MCF 10A (cell line): ENCODE measurements at places on chromosomes 2 and 18. TPM values are rescaled to one million over a fixed set of nuclear protein-coding genes. Genes with fewer than 3 reads are reported as not detected.

DNA sequence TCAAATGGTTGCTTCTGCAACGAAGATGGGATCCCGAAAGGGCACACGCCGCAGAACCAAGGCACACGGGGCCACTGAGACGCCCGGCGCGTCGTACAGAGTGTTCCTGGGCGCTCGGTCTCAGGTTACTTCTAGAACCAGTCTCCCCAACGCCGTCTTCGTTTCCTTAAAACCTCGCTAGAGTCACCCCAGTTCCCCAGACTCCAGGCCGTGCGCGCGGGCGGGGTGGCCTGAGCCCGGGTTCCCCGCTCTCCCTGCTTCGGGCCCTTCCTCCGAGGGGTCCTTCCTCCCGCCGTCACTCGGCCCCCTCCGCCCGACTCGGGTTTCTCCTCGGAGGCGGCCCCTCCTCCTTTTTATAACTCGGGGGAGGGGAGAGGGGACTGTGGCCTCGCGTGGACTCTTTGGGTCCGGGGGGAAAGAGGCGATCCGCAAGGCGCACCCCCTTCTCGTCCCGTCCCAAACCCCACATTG is 774 bp upstream of the FZD7 start:
- peak; percentile 53 for DNase-seq

DNA sequence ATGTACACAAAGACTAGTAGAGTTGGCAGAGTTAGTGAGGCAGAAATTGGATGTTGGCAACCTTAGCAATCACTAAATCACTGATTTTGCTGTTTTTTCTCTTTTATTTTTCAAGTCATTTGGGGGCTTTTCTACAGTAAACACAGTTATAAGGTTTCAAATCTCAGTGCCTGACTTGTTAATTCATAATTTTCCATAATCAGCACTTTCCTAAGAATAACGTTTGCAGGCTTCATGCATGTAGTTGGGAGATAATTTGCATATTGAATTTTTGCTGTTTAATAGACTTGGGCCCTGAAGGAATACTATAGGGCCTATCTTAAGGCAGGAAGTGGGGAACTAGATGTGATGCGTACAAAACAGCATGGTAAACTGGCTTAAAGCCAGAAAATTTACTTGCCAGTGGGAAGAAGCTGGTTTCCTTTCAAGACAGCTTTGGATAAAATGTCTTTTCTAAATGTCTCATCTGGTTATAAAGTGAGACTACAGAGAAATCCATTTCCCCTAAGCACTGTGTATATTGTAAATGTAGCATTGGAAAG is 127.2 kb upstream of the SMIM21 start:
- no peak for DNase-seq

MEP1B gene
- total RNA-seq = not detected in 2 replicates

DNA sequence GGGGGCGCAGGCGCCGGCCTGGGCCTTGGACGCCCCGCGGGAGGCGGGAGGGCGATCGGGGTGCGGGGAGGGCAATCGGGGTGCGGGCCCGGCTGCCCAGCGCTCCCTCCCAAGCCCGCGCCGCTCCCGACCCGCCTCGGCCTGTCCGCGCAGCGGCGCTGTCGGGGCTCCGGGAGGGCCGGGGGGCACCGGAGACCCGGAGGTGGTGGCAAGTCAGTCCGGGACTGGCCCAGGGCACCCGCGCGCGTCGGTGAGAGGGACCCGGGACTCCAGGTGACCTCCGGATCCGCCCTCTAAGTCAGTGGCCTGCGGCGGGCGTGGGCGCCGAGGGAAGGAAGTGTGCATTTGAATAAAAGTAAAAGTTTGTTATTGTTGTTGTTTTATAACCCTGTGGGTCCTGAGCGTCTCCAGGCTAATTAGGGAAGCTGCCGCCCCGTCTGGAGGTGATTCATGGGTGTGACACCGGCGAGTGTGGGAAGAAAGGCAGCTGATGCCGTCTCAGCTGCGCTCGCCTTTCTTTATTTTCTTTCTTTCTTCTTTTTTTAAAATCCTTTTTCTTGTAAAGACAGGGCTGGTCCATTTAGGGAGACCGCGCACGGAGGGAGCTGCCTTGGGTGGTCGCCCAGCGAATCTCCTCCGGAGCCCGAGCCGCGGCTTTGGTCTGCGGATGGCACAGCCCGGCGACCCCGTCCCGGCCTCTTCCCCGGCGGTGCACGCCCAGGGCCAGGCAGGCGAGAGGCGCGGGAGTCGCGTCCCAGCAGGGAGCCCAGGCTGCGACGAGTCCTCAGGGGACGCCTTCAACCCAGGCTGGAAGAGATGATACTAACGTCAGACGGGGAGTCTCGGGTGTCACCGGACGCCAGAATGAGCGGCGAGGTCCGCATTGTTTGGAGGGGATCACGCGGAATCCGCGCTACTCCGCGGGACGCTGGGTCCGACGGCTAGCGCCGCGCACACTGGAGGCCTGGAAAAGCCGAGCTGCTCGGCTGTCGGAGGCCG is 627 bp upstream of the CRACDL start:
- DNase-seq = peak; percentile 39

- DNase-seq = peak; percentile 24
Observed at GRCh38 chr2:50556934-50557575, 474.9 kb downstream of the NRXN1 start.

PSMA8 gene
- total RNA-seq = not detected in 2 replicates

SPAG16 gene
- 11.5 and 14.3 TPM in 2 replicates for total RNA-seq

DNA sequence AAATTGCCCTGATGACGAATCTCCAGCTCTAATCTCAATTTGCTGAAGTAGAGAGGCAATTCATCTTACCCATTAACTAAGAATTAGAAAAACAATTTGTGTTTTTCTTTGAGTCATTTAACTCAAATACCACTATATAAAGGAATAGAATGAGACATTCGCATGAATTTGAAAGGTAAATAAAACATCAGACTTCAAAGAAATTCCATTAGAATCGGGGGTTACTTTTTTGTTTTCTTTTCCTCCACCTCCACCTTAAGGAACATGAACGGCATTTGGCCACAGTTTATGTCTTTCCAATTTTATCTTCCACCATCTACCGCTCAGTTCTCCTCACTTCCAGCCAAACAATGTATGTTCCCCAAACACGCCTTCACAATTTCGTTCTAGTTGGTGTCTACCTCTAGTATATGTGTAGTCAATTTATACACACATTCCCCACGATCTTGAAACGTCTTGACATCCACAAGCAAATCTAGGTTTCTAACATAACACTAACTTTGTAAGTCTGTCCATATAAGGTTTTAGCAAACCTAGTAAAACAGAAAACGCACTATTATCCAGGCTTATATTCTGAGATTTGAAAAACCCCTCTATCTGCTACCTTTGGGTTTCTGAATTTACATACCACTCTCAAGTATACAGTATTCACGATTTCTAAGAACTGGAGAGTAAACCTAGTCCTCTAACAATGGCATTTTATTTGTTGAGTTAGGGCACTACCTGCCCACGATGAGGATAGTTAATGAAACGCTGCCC is 1.2 kb upstream of the SMCHD1 start:
- DNase-seq = no peak

RABL2A gene
- total RNA-seq = 17.6 and 24.0 TPM in 2 replicates

UGT1A8 gene
- not detected in 2 replicates for total RNA-seq

DNA sequence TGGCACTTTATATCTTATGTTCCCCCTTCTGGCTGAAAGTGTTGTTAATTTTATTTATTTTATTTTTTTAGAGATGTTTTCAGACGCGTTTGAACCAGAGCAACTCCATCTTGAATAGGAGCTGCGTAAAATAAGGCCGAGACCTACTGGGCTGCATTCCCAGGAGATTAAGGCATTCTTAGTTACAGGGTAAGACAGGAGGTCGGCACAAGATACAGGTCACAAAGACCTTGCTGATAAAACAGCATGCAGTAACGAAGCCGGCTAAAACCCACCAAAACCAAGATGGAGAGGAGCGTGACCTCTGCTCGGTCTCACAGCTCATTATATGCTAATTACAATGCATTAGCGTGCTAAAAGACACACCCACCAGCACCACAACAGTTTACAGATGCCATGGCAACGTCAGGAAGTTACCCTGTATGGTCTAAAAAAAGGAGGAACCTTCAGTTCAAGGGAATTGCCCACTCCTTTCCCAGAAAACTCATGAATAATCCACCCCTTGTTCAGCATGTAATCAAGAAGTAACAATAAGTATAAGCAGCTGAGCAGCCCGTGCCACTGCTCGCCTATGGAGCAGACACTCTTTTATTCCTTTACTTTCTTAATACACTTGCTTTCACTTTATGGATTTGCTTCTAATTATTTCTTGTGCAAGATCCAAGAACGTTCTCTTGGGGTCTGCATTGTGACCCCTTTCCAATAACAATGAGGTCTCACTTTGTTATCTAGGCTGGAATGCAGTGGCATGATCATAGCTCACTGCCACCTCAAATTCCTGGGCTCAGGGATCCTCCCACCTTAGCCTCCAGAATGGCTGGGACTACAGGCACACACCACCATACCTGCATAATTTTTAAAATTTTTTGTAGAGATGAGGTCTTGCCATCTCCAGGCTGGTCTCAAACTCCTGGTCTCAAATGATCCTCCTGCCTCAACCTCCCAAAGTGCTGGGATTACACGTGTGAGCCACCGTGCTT is 55.9 kb downstream of the CACNB4 start:
- no peak for DNase-seq

GRCh38 chr2:237280939-237281338 is 133.0 kb downstream of the COL6A3 start:
- DNase-seq = no peak

GRCh38 chr18:55912919-55913318 is 324.9 kb upstream of the TCF4 start:
- no peak for DNase-seq

BIN1 gene
- total RNA-seq = 22.4 and 29.6 TPM in 2 replicates

GRCh38 chr2:43448011-43448821 is 147.6 kb downstream of the THADA start:
- DNase-seq = no peak

GRCh38 chr18:58183226-58183625 is 139.2 kb downstream of the NEDD4L start:
- no peak for DNase-seq

- DNase-seq = peak; percentile 77
Observed at GRCh38 chr18:3458952-3459853, 9.2 kb downstream of the TGIF1 start.

DNA sequence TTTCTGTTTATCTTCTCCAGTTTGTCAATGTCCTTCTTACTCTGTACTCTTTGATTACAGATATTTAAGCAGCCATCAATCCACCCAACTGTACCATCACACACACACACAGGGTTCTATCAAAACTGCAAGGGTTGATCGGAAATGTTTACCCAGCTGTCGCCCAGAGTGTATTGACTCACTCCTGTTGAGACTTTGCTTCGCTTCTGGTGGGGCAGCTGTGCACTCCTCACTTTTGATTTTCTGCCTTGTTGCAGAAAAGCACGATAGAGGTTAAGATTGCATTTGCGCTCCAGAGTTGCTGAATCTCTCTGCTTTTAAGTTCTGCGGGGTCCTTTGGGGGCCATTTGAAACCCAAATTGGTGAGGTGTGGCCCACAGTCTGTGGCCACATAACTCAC is 216.2 kb downstream of the SETBP1 start:
- no peak for DNase-seq

ACMSD gene
- total RNA-seq = not detected in 2 replicates

GRCh38 chr18:26919627-26920026 is 54.1 kb upstream of the AQP4 start:
- peak; percentile 32 for DNase-seq

GRCh38 chr2:178397002-178397605 is 53.9 kb downstream of the PRKRA start:
- peak; percentile 60 for DNase-seq

PRKAG3 gene
- total RNA-seq = not detected in 2 replicates

DNA sequence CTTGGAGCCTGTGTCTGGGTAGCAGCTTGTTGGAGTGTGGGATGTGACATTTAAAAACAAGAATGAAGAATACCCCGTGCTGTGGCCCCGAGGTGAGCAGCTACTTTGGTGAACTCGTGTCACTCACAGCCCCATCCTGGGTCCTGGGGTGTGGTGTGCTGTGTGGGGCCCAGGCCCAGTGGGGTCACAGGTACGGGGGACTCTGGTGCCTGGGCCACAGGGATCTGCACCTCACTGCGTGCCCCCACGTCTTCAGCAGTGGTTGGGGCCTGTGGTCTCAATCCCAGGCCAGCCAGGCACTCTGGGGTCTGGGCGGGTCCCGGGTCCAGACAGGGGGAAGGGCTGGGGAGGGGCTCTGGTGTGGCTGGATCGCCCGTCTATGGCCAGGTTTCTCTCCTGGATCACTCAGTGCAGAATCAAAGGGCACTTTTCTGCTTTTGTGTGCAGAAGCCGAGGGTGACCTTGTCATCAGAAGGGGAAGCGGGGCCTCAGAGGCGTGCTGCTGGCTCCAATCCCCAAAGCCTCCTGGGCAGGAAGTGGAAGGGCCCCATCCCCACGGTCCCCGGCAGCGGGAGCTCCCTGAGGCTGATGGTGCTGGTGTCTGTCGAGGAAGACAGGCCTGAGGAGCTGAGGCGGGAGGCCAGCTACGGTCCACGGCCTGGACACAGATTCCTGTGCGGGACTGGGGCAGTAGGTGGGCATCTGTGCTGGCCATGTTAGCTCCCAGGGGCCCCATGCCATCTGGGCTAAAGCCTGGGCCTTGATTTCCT is 1.4 kb downstream of the GPR35 start:
- DNase-seq = no peak

GRCh38 chr2:173045181-173045580 is 30.5 kb upstream of the MAP3K20 start:
- DNase-seq = no peak

GRCh38 chr2:217387776-217388387 is 528.0 kb upstream of the TNP1 start:
- no peak for DNase-seq

AKAIN1 gene
- not detected in 2 replicates for total RNA-seq

UGP2 gene
- total RNA-seq = 77.3 and 78.4 TPM in 2 replicates

- DNase-seq = no peak
Observed at GRCh38 chr2:160209516-160209856, 9.4 kb upstream of the ITGB6 start.

GRCh38 chr2:11145350-11145749 is 9.9 kb upstream of the SLC66A3 start:
- DNase-seq = no peak
